ENCODE measurements at places on chromosomes 3 and 15.

GRCh38 chr3:24566927-24567326, 72.3 kb upstream of the THRB start:
- DNase-seq: no peak

GRCh38 chr15:26974120-26974780, 3.3 kb downstream of the GABRG3 start:
- no peak for DNase-seq

DNA sequence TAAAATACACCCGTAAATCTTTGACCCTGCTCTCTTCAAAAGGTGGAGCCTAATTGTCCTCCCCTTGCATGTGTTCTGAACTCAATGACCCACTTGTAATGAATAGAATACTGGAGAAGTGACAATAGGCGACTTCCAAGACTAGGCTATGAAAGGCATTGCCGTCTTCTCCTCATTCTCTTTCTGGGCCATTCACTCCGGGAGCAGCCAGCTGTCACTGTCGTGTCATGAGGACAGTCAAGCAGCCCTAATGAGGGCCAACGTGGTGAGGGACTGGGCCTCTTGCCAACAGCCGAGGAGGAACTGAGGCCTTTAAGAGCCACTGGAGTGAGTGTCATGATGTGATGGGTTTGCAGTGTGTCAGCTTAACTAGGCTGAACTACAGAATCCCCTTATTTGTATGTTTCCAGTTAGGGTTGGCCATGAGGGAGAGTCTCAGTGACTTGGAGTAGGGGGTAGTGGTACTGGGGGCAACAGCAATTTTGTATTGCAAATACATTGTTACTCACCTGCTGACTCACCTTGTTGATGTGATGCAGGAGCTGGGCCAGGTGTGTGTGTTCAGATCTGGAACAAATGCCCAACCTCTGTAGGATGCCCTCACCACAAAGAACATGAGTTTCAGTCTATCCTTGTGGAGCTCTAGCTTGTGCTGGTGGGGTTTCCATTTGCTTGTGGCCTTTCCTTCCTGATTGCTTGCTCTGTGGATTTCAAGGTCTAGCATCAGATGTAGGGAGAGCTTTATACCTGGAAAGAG, 188.5 kb upstream of the PROK2 start:
- no peak for DNase-seq

GRCh38 chr3:143331350-143331749, 211.8 kb downstream of the CHST2 start:
- DNase-seq: no peak

GRCh38 chr3:149572796-149573414, 84.9 kb downstream of the WWTR1 start:
- DNase-seq: no peak

DNA sequence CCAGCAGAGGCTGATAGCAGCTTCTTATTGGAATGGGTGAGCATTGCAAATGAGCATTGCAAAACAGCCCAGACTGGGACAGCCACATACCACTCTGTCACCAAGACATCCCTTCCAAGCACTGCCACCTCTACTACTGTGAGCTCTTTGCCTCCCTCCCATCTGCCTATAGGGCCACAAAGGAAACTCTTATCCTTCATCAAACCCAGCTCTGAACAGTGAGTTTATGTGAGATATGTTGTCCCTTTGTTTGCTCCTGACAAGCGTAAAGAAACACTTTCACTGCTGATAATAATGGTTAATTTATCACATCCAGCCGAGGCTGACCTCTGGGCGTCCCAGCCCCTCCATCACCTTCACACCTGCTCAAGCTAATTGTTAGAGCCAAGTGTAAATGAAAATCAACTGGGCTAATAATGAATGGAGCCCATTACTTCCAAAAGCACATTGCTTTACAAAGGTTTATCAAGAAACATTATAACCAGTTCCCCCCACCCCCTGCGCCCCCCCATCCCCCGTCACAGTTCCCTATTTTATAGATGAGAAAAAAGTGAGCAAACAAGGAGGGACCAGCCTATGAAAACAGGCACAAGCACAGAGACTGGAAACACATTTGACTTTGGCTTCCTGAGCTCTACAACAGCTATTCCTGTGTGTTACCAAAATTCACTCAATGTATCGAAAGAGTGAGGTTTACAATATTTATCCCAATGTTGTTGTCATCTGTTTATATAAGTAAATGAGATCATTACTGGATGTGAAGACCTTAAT, 146.3 kb downstream of the ANXA2 start:
- DNase-seq: no peak

DNA sequence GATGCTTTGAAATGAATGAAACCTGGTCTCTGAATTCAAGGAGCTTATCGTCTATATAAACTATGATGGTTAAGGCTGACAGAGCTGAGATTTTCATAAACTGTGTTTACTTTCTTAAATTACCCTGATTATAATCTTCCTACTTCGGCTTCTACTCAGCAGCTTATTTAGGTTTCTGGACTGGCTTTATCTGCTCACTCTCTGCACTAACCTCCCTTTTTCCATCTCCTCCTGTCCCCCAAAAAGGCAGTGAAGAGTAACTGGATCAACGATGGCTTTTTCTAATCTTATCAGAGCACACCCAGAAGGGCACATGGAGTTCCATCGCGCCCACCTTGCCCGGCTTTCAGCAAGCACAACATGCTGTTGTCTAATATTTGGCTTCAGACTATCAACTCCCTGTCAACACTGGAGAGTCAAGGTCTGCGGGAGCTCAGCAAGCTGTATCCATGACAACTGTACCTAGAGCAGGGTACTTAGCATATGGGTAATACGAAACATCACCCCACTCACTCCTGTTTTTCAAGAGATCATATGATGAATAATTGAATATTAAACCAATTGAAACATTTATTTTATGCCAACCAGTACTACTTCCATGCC, 417.3 kb downstream of the GABRB3 start:
- no peak for DNase-seq

DNA sequence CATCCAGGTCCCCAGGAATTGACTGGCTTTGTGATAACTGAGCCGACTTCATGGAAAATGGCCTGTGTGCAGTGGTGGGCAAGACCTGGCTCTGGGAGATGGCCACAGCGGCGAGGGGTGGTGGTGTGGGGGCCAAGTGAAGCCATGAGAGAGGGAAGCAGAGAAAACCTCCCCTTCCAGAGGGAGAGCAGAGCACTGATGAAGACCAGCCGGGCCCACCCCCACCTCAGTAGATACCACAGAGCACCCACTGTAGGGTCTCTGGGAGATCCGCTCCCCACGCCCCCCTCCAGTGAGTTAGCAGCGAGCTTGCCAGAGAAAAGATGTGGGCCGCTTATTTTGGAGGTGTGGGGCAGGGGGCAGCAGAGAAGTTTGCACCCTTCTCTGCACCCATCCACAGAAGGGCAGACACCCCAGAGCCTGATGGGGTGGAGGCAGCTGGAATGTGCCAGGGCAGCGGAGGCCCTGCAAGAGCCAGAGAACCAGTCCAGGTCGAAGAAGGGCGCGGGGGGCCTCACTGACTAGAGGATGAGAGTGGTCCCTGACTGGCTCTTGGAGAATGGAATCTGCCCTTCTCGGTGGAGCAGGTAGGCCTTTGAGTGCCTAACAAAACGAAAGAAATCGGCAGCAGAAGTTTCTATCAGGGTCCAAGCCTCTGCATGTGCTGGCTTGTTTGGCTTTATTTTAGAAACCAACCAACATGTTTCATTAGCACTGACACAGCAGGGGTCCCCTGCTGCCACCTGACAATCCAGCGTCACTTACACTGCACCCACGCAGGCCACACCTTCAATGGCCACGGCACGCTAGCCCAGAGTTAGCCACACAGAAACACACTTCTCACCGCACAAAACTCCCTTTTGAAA, 28.3 kb downstream of the MELTF start:
- DNase-seq: no peak

DNA sequence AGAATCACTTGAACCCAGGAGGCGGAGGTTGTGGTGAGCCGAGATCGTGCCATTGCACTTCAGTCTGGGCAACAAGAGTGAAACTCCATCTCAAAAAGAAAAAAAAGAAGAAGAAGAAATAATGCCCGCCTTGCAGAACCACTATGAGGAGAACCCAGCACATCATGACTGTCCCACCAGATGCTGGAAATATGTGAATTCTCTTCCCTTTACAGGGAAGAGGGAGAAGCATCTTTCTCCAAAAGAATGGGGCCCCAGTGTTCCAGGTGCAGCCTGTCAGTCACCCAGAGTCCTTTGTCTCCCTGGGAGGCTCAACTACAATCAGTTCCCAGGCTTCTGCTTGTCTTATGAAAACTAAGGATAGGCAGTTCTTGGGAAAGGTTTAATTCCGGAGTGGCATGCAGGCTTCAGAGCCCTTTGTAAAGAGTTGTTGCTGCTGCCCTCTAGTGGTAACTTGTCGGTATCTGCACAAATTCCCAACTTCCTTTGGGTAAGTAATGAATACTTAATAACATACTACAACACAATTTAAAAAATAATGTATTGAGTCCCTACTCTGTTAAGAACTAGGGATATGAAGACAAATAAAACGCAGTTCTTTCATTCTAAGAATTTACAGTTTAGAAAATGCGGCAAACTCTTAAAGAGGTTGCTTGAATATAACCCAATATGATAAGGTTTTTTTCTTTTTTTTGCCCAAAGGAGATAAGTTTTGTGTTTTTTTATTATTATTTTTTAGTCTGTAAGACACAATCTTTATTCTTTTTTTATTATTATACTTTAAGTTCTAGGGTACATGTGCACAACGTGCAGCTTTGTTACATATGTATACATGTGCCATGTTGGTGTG, 18.6 kb upstream of the TICRR start:
- DNase-seq: peak; percentile 54

DNA sequence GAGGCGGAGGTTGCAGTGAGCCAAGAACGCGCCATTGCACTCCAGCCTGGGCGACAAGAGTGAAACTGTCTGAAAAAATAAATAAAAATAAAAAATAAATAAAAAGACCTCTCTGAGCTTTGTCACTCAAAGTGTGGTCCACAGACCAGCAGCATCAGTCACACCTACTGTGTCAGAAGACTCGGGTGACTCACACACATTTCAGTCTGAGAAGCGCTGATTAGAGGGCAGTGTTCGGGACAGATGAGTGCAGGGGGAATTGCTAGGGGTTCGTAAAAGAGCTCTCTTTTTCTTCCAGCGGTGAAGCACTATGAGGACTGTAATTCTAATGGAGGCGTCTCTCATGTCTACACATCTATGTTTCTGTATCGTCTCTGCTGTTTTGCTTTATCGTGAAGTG, 5.7 kb downstream of the PODXL2 start:
- DNase-seq: no peak

DNA sequence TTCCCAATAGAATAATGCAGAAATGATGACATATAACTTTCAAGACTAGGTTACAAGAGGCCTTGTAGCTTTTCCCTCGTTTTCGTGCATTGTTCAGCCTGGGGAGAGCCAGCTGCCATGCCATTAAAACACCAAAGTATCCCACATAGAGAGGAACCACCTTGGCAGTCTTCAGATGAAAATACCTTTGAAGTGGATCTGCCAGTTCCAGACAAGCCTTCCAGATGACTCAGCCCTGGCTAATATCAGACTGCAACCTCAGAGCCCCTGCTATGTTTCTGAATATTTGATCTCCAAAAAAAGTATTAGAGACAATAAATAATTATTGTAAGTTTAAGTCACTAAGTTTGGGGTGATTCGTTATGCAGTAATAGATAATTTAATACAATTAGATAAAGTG, 294.3 kb upstream of the GBE1 start:
- DNase-seq: no peak

- DNase-seq: no peak
Observed at GRCh38 chr3:65967451-65967850, 71.3 kb downstream of the MAGI1 start.

GRCh38 chr15:82043796-82044372, 1.9 kb downstream of the MEX3B start:
- DNase-seq: no peak

DNA sequence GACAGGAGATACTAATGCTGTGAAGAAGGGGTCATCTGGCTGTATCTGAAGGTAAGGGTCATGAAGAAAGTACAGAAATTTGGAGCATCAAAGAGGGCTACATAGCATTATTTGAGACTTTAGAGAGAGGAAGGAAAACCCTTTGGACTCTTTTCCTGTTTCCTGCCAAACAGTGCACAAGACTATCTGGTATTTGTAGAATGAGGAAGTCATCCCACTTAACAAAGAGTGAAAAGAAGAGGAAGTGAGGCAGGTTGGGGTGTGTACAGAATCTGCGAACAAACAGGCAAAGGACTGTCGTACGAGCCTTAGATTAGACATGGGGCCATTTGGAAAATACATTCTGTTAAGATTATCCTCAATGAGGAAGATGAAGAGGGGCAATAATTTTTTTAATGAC, 546.8 kb upstream of the EPHA6 start:
- no peak for DNase-seq

GRCh38 chr3:126930936-126931600, 51.8 kb upstream of the PLXNA1 start:
- no peak for DNase-seq

DNA sequence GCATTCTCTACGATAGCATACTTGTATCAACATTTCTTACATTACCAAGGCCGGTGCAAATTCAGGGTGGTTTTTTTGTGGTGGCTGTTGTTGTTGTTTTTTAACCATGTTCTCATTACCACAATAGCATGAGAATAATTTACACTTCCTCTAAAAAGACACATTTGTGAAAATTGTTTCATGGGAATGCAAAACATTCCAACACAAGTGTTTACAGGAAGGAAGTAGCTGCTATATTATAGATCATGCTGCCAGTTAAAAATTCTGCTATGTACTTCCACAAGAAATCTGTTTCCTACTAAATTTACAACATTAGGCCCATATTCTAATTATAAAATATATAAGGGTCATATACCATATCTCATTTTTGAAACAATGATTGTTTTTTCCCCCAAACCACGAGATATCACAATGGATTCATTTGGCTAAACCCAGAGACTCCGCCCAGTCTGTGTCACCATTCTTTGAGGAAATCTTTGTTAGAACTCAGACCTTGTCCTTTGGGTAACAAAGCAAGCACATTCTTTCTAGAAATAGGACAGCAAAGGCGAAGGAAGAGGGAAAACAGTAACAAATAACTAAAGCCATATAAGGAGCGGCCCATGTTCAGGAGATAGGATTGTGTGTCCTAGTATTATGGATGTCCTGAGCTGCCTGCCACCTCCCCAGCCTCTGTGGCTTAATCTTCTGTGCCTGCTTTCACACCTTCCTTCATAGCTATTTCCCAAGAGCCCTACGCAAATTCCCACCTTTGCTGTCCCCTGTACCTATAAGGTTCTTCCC, 60.1 kb downstream of the UACA start:
- DNase-seq: no peak

DNA sequence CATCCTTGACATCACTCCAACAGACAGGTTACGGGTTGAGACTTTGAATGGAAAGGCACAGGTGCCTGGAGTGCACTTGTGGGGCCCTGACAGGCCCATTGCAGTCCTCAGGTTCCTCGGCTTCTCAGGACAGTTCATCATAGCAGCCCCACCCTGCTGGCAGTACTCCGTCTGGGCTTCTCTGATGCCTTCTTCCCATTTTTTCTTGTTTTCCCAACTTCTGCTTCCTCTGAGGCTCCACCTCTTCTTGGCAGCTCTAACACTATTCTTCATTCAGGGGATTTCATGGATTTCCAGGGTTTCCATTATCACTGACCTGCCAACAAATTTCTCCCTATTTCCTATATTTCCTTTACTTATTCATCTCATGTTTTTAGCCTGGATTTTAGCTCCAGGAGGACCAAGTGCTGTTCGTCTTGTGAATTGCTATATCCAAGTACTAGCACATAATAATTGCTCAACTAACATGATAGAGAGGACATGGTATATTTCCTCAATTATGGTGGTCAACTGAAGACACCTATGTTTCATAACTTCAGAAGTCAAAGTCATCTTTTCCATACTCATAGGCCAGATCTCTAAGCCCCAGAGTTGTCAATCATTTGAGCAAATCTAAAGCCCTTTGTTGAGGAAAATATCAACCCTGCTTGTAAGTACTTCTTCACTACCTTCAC, 16.2 kb downstream of the NCEH1 start:
- no peak for DNase-seq

- no peak for DNase-seq
Observed at GRCh38 chr3:177992993-177993970, 543.0 kb upstream of the KCNMB2 start.
